ENCODE measurements at places on chromosomes 2 and 18.
A peak's percentile ranks its signal among the peaks of the same experiment; 100 is the strongest.

DNA sequence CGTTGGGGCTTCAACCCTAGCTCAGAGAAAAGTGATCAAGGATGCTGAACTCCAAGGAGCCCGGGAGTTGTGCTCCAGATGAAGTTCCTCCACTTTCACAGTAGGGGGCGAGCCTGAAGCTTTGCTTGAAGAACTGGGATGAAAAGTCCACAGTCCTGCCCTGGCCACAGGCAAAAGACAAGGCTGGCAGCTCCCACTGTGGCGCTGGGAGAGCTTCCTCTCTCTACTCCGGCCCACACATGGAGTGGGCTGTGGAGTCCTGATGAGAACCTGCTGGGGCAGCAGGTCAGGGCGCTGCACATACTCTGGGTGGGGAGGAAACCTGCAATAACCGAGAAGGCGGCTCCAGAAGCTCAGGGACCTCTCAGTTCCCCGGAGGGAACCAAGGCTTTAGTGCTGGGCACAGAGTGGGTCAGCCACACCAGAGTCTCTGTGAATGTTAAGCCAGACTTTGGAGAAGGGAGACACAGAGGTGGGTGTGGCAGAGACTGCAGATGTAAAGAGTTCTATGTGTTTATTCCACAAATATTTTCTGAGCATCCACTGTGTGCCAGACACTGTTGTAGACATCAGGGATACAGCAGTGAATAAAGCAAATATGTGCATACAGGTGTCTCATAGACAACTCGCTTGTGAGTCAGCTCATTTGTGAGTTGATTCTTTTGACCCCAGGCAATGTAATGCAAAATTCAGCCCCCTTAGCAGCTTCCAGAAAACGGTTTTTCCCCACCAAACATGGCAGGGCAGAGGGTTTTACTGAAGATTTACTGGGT is 48.0 kb upstream of the MRPL33 start:
- DNase-seq, result no peak

DNA sequence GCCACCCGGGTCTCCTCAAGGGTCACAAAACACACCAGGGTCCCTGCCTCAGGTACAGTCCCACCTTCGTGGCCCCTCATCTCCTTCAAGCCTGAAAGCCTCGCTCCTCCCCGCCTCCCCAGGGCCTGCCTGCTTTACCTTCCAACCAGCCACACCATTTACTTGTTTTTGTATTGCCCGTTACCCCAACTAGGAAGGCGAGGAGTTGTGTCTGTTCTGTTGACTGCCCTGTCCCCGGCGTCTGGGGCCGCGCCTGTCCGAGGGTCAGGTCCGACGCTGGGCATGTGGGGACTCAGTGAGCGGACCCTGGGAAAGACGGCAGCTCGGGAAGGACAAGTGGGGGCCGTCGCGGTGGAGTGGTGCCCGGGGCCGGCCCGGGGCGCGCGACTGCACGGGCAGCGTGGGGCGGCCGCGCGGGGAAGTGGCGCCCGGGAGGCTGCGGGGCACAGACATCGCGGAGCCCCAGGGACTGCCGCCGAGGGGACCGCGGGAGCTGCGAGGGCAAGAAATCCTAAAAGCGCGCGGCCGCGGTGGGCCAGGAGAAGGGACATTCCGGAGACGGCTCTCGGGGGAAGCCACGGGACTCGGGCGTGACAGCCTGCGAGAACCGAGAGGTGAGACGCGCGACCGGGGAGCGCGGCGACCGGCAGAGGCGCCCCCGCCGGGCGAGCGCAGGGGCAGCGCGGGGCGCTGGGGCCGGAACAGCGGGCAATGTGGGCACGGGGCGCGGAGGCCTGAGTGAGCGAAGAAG is 797 bp upstream of the GRHL1 start:
- peak; percentile 38 for DNase-seq

DNA sequence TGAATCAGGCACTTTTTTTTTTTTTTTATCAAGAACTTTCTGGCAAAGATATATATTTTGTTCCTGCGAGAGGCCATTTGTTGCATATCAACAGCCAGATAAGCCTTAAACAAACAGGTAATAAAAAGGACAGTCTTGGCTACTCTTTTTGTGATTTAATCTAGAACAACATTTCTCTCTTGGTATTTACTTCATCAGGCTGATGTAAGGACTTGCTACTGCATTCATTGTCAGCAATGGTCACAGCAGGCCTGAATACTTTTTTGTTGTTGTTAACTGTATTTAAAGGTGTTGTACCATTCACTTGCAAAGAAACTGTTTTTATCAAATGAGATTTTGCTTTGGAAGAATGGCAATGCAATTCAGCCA is 683.8 kb downstream of the IRS1 start:
- DNase-seq, result no peak

GRCh38 chr2:172672114-172672513 is 63.5 kb upstream of the RAPGEF4 start:
- no peak for DNase-seq

DNA sequence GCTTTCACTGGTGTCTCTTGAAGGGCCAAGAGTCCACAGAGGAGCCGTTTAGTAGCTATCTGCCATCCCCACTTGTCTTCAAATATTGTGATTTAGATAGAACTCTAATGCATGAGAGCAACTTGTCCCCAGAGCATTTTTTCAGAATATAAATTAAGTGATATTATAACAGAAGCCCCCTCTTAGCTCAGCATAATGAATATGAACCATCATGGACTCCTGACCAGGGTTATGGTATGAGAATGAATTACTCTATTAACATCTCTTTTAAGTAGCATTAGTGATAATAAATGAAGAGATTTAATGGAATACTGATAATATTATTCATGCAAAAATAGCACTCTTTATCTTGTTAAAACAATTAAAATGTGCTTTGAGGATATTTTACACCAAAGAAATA is 709.6 kb downstream of the GALR1 start:
- DNase-seq, result no peak

DNA sequence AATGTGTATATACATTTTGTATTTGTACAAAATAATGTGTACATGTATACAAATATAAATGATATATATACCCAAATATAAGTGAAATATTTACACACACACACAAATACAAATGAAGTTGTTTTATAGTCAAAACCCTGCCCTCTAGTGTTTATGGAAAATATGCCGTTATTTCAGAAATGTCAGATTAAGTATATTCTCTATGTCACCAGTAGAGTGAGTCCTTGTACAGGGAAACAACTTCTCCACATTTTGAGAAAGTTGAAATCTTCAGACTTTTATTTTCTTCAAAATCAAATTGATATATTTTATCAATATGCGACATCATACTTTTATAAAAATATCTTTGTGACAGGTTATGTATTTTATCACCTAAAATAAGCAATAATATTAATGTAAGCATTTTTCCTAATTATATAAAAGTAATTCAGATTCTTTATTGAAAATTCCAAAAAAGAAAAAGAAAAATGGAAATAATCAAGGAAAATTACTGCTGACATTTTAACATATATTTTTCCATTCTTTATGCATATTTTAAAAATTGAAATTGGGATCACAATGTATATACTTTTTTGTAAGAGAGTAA is 22.4 kb downstream of the ARL6IP6 start:
- no peak for DNase-seq

GRCh38 chr2:231337807-231338759 is 57.4 kb upstream of the B3GNT7 start:
- DNase-seq, result no peak

GRCh38 chr2:172103471-172104272 is 972 bp upstream of the DLX2 start:
- DNase-seq, result peak; percentile 54

DNA sequence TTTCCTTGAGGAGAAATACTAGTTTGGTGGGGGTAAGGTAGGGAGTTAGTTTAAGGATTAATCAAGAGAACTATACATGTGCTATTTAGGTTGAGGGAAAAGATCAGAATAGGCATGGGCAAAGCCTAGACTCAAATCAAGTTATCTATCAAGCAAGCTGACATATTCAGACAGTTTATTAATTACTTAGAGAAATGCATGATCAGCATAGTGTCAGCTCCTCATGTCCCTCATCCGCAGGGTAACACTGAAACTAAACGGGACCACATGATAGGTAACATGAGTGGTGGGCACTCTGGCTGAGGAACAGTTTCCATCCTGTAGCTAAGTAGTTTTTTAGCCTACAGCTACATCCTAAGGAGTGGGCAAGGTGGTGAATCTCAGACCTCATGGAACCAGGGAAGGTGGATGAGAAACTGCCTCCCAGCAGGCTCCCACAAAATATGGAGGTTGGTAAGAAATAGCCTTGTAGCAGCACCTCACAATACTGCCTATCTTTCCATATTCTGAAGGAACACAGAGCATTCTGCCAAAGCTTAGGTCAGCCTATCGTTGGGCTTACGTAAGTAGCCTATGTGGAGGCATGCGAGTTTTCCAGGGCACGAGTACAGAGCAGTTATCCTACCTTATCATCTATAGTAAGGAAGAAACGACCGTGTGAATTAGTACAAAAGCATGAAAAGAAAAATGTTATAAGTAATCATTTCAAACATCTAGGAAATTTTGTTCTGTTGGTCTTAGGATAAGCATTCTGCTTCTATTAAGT is 18.4 kb downstream of the ZC3H6 start:
- no peak for DNase-seq

DNA sequence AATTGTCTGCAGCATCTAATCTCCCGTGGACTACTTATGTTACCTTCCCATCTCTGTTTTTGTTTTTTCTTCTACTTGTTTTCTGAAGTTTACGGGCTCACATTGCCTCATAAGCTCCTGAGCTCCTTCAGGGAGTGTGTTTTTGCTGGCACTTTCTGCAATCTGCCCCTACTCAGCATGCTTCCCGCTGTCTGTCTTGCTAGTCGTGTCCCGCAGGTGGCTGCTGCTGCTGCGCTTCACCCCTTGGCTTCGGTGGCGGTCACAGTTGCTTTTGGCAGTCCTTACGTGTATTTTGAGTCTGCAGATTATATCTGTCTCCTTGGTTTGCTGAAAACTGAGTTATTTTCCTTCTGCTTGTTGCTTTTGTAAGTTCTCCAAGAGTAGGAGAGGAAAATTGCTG is 37.3 kb downstream of the FER1L5 start:
- DNase-seq, result no peak

DNA sequence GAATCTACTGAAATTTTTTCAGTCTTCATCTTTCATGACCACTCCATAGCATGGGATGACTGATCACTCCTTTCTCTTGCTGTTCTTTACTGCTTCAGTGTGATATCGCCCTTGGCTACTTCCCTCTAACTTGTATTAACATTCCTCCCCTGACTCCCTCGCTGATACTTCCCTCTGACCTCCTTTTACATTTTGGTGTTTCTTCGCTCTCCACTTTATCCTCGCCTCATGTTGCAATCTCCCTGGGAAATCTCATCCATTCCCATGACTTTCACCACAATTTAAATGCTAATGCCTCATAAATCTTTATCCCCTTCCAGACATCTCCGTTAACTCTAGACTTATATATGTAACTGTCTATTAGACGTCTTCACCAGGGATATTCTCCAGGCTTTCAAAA is 167.3 kb downstream of the IKZF2 start:
- no peak for DNase-seq

DNA sequence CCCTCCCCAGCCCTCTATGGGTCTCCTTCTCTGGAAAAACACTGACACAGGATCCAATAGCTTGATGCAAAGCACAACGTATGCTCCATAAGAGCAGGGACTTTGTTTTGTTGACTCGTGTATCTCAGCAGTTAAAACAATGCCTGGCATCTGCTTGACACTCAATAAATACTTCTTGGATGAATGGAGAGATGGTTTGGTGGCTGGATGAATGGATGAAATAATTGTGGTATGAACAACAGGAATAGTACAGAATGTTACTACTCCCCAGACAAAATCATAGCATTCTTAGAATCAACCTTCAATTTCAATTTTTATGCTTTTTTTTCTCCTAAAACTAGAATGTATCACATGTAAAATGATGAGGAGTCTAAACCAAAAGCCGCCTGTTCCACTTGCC is 57.4 kb downstream of the KCNE4 start:
- DNase-seq, result no peak

GRCh38 chr2:1663621-1664020 is 80.7 kb downstream of the PXDN start:
- DNase-seq, result no peak
